Hindlimb muscle (tissue), 1 donor: ENCODE measurements at places on chromosomes 5 and 9. TPM values are rescaled to one million over a fixed set of nuclear protein-coding genes. Genes with fewer than 3 reads are reported as not detected.

FSD1L gene
- 18.1 TPM for polyA plus RNA-seq

CDH12 gene
- 0.40 TPM for polyA plus RNA-seq

SOHLH1 gene
- 0.13 TPM for polyA plus RNA-seq

WNT8A gene
- polyA plus RNA-seq = not detected

TXNDC8 gene
- not detected for polyA plus RNA-seq

GRCh38 chr5:107778647-107779046 lies 107.9 kb upstream of the EFNA5 start:
- no peak for DNase-seq

- no peak for DNase-seq
Measured at GRCh38 chr9:93061791-93062763, 3.6 kb downstream of the SUSD3 start.

GRCh38 chr9:99690573-99690972 lies 131.1 kb upstream of the NR4A3 start:
- no peak for DNase-seq

GRCh38 chr9:5800969-5801738 lies 31.8 kb downstream of the ERMP1 start:
- DNase-seq = no peak

- DNase-seq = no peak
Measured at GRCh38 chr5:97534166-97534565, 351.1 kb upstream of the RIOK2 start.

DNA sequence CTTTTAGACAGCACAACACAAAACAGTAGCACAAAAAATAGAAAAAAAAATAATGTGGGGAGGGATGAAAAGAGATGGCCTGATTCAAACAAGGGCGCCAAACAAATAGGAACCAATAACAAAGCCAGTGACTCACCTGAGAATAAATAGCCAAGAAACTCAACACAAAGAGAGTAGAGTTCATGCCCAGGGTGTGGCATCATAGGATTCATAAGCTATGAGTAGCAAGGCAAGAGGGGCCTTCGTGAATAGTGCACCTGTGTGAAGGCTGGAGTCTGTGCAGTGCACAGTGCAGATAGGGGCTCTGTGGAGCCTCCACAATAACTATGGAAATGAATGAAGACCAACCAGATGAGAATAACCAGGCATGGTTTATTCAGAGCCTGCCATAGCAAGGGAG lies 541.7 kb downstream of the SPOCK1 start:
- DNase-seq = no peak
